NCI-H345 (cell line): ENCODE measurements at places on chromosomes 13 and 19.

GRCh38 chr19:33681081-33681680 lies 59.4 kb downstream of the CHST8 start:
- DNase-seq, result no peak

DNA sequence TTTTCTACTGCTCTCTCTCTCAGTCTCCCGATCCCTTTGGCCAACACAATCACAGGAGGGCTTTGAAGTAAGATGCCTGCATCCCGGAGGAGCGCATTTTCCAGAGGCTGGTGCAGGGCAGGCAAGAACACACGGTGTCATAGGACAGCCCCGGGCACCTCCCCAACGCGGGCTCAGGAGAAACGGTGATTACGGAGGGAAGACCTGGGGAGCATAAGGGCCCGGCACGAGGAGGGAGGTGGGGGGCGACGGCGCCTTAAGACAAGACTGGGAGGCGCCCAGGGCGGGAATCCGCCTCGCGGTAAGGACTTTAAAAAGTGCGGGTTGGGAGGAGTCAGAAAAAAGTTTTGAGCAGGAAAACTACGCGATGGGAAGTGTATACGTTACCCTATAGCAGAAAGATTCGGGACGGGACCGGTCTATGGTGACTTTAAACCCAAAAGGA lies 18.7 kb upstream of the ZNF888 start:
- DNase-seq, result peak; percentile 4

- no peak for DNase-seq
Observed at GRCh38 chr13:110284779-110285484, 22.0 kb downstream of the COL4A1 start.

DNA sequence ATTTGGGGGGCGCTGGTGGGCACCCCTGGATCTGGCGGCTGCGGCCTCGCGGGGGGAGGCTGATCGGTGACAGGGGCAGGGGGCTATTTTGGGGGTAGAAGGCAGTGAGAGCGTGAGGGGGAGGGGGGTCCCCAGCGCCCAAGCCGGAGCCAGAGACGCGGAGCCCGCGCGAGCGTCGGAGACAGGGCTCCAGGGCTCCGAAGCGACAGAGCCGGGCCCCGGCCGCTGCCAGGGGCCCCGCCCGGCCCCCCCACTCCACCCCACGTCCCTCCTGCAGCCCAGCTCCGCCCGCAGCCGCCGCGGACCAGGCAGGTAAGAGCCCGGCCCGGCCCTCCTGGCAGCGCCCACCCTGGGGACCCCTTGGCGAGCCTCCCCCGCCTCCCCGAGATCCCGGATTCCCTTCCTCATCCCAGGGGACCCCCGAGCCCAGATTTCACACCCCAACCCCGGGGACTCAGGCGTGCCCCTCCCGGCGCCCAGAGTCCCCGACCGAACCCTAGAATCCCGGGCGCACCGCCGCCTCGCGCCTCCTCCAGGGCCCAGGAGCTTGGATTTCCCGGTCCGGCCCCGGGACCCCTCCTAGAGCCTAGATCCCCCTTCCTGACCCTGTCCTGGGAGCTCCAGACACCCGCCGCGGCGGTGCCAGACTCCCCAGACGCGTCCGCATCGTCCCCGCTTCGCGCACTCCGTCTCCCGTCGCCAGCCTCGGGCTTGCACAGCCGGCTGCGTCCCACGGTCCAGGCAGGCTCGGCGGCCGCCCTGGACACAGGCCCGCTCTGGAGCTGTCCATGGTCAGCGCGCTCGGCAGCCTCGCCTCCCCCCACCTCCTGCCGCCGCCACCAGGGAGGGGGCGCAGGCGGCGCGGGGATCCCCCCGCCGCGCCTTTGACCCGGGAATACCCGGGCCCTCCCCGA lies at the start of gene PPFIA3:
Gene PPFIA3 (plus strand): TSS at position 134 of the 914 bp plus-strand sequence. CDS start 8,330 bp downstream, outside the sequence.
- no peak for DNase-seq

GRCh38 chr19:30313353-30313750 lies 58.8 kb upstream of the ZNF536 start:
- DNase-seq, result no peak

GRCh38 chr19:51737924-51738323 lies 13.8 kb downstream of the FPR1 start:
- DNase-seq, result no peak

DNA sequence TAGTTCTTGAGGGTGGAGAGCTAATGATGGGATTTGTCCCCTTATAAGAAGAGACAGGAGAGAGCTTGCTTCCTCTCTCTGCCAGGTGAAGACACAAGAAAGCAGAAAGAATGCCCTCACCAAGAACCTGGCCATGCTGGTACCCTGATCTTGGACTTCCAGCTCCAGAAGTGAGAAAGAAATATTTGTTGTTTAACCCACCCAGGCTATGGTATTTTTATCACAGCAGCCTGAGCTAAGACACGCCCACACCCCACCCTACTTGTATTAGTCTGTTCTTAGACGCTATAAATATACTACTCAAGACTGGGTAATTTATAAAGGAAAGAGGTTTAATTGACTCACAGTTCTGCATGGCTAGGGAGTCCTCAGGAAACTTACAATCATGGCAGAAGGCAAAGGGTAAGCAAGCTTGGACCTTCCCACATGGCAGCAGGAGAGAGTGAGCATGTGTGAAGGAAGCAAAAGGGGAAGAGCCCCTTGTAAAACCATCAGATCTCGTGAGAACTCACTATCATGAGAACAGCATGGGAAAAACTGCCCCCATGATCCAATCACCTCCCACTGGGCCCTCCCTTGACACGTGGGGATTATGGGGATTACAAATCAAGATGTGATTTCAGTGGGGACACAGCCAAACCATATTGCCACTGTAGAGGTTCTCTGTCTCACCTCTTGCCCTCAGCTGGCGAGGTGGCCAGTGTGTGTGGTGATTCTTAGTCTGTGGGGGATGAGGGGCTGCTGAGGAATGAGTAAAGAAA lies 57.4 kb upstream of the RCBTB2 start:
- no peak for DNase-seq

DNA sequence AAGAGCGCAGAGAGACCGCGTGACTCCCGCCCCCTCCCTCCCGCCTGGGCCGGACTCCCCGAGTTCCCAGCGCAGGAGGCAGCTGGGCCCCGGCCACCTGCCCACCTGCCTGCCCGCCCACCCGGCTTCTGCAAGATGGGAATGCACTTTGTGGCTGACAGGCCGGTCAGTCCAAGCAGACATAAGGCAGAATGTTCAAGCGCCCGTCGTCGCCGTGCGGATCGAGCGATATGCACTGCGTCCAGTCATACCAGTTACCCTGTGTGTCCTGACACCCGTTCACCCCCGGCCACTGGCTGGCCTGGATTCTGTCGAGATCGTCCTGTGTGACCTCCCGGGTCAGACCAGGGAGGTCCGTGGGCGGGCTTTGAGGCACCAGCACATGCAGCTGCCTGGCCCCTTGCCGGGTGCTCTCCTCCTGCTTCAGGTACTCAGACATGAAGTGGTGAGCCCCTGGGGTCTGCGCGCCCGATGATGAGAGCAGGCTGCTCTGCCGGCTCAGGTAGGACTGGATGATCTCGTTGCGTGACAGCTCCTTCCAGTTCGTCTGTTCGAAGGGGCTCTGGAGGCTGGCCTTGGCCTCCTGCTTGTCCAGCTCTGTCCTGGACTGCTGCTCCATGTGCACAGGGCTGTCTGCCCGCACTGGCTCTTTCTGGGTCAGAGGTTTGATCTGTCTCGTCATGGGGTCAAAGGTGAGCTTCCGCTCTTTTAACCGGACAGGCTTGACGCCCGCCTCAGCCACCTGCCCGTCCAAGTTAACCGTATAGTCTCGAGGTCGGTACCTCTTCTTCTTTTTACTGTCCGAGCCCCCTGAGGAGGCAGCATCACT lies 3.9 kb upstream of the SLC35E1 start:
- DNase-seq, result no peak

- no peak for DNase-seq
Observed at GRCh38 chr13:24511019-24511815, 1.4 kb downstream of the PARP4 start.

- peak; percentile 7 for DNase-seq
Observed at GRCh38 chr19:15378534-15379082, 979 bp downstream of the AKAP8 start.

DNA sequence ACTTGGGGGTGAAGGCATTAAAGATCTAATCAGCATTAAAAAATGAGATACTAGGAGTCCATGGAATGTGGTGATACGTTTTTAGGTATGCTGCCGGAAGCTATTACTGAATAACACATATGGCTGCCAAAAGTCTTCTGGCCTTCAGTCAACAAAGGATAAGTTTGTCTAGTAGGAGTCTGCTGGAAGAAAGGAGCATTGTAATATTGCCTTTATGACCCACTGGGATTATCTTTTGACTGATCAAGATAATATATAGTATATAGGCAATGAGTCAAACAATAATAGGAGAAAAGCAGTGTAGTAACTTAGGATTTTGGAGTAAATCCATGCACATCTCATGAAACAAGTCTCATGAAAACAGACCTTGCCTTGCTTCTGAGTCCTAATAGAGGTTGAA lies 295.4 kb downstream of the SLITRK6 start:
- DNase-seq, result no peak

DNA sequence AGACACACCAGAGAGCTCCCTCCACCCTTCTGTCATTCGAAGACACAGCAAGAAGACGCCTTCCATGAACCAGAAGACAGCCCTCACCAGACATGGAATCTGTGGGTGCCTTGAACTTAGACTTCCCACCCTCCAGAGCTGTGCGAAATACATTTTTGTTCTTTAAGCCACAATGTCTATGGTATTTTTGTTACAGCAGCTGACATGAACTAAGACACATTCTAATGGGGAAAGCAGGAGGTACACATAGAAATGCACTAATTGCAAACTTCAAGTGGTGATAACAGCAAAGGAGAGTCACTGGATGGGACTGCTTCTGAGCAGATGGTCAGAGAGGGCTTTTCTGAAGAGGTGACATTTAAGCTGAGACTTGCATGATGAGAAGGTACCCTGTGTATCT lies 16.2 kb downstream of the OR7C2 start:
- DNase-seq, result no peak

DNA sequence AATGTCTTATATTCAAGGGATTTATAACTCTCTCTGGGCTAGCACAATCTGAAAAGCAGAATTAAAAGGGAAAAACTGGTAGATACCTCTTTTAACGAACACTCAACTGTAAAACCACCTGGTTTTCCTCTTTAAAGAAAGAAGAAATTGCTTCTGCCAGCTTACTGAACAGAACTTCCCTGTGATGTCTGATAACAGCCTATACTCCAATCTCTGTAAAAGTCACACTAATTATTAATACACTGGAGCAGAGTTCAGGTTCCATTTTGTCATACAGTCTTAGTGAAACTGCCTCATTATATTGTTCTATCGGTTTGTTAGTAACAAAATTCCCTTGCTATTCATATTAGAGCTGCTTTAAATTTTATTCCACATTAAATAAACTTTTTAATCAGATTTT lies 251.0 kb upstream of the STARD13 start:
- no peak for DNase-seq

GRCh38 chr13:60329221-60329923 lies 67.6 kb upstream of the TDRD3 start:
- peak; percentile 81 for DNase-seq
